RPMI7951 (cell line): ENCODE measurements at places on chromosomes 5 and 9. TPM values are rescaled to one million over a fixed set of nuclear protein-coding genes. Genes with fewer than 3 reads are reported as not detected.
A peak's percentile ranks its signal among the peaks of the same experiment; 100 is the strongest.

Gene RASGRF2
- 0.72 and 0.98 TPM in 2 replicates for total RNA-seq

DNA sequence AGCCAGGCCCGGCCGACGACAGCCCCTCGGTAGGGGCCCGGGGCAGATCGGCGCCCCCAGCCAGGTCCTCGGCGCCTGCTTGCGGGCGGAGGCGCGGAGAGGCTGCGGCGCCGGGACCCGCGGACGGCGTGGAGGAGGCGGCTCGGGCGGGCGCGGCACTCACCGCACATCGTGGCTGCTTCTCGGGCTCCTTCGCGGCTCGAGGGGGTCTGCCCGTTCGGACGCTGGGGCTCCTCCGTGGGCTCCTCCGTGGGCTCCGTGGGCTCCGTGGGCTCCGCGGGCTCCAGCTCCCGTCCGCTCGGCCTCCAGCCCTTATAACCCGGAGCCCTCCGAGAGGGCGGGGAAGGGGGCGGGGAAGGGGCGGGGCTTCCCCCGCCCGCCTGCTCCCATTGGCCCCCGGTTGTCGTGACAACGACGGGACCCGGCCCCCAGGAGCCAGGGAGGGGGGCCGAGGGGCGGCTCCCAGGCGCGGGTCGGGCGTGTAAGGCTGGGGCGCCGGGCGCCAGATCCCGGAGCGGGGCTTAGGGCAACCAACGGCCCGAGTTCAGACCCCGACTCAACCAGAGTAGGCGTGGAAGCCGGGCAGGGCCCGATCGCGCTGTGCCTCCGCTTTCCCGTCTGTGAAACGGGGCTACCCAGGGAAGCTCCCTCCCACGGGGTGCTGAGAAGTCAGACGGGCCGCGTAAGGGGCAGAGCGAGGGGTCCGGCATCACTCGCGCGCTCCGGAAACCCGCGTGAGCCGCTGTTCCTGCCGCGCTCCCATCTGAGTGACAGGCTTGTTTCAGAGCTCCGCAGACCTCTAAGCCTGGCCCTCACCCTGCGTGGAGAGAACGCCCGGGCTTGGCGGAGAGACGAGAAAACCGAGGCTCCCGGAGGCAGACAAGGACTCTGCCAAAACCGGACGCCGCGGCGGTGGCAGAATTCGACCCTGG lies at the start of gene GFPT2:
Gene GFPT2 (minus strand): TSS at position 289 of the 932 bp plus-strand sequence. CDS start 119 bp downstream, at position 170.
- DNase-seq: peak; percentile 78

Gene ZDHHC12
- 68.1 and 69.2 TPM in 2 replicates for total RNA-seq

GRCh38 chr9:38720083-38720745 lies at the start of gene FAM240B:
Gene FAM240B, minus strand, starts transcription at chr9:38720133. Its CDS starts 16,134 bp downstream, at chr9:38703999.
- DNase-seq: no peak

Gene PPP3R2
- total RNA-seq: not detected in 2 replicates

DNA sequence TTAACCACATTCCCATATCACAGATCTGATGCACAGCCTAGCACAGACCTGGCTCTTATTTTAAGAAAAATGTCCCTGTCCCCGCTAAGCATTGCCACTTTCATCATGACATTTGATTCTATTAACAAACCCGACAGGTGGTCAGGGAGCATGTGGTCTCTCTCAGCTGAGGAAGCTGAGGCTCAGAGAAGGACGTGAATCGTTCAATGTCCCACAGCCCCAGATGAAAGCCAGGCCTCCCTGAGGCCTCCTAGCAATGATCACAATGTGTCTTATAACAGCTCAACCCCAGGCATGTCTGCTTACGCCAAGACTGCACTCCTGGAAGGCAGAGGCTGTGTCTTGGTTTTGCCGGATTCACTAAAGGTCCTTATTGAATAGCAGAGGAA lies 10.4 kb upstream of the CRB2 start:
- DNase-seq: no peak

- no peak for DNase-seq
Observed at GRCh38 chr9:68505681-68506409, 34.8 kb downstream of the TMEM252 start.

DNA sequence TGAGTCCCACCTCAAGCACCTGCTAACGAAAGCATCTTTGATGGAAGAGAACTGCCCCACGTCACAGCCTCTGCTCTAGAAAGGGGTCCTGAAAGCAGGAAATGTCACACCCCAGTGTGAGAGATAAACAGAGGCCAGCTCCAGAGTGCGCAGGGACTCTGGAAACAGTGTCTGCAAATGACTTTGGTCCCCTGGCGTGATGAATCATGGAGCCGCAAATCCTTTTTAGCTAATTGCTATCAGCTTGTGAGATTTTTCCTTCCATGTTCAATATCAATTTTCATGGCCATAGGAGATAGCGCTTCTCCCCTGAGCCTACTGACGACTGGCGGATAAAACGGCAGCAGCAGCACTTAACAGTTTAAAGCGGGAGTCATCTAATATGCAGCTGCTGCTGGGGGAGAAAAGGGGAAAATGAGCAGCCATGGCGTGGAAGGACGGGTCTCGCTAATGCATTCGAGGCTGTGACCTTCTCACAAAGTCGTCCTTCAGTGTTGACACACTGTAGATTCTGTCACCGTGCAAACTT lies 209.6 kb upstream of the IRX1 start:
- no peak for DNase-seq

- no peak for DNase-seq
Observed at GRCh38 chr5:139361835-139362429, 20.3 kb downstream of the PAIP2 start.

- no peak for DNase-seq
Observed at GRCh38 chr9:20040991-20041696, 252.3 kb upstream of the SLC24A2 start.

- DNase-seq: peak; percentile 0
Observed at GRCh38 chr9:26687421-26687820, 205.2 kb downstream of the CAAP1 start.

GRCh38 chr5:102792705-102793104 lies 37.6 kb downstream of the PAM start:
- DNase-seq: peak; percentile 40

DNA sequence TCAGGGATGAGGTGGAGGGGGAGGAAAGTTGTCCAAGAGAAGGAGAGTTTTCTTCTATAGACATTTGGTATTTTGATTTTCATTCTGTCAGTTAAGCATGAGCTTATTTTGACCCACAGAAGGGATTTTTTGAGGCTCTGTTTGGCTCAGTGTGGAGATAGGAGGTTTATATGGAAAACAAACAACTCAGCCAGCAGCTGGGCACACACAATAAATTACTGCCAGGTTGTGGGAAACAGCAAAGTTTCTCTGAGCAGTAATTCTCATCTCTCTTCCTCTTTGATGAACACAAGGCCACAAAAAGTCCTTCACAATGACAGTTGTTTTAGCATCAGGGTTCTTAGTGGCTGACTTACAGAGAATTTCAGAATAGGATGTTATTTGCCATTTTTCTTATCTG lies 486.1 kb downstream of the KDM4C start:
- no peak for DNase-seq

- peak; percentile 32 for DNase-seq
Observed at GRCh38 chr5:96816411-96816939, 8.7 kb upstream of the ERAP1 start.

Gene VAV2
- total RNA-seq: 10.3 and 16.2 TPM in 2 replicates

- peak; percentile 37 for DNase-seq
Observed at GRCh38 chr5:87300176-87300575, 32.5 kb downstream of the RASA1 start.

GRCh38 chr9:125434986-125435775 lies 173.6 kb downstream of the GAPVD1 start:
- no peak for DNase-seq

GRCh38 chr5:136033234-136033633 lies 4.4 kb downstream of the TGFBI start:
- no peak for DNase-seq

DNA sequence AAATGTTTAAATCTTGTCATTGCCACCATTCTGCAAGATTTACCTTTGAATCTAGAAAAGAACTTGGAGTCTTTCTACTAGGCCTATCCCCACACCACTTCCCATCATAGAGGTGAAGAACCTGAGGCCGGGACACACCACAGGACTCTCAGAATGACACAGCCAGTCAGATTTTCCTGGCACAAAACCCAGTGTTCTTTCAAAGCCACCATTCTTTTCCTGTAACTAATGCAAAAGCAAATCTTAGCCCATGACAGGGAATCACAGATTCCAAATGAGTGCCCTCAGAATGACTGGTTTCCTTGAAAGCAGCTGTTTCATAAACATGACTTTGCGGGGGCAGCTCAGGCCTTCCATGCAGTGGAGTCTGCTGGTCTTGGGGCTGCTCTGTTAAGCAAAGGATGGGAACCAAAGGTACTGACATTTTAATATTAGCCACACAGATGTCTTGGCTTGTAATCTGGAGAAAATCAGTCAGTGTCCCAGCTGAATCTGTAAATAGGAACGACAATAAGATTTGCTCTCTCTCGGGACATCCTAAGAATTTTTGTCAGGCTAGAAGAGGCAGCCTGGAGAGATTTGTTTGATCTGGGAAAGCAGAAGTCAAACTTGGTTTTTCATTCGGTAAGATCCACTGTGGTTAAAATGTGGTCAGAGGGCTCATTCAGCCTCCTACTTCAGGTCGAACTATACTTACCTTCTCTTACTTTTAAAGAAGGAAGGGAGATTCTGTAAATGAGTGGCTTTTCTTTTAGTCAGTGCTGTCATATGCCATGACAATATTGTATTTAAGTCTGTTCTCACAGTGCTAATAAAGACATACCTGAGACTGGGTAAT lies 115.1 kb downstream of the PALM2AKAP2 start:
- peak; percentile 79 for DNase-seq

GRCh38 chr5:102788788-102789187 lies 33.7 kb downstream of the PAM start:
- DNase-seq: no peak

Gene OR13C9
- total RNA-seq: not detected in 2 replicates

DNA sequence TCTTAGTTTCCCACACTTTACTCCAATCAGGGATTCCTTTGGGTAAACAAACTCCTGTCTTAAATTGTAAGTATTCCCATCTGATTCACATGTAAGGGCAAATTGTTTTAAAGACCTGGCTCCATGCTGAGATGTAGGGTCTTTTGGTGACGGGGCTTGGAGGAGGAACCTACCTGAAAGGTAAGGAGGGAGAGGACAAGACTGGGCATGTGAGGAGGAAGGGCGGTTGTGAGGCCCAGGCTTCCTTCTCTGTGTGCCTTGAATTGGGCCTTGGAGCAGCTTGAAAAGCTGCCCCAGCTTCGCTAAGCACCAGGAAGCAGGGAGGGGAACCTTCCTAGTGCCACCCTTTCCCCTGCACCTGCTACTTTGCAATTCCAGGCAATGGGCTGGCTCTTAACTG lies 86.8 kb downstream of the C9orf152 start:
- no peak for DNase-seq

DNA sequence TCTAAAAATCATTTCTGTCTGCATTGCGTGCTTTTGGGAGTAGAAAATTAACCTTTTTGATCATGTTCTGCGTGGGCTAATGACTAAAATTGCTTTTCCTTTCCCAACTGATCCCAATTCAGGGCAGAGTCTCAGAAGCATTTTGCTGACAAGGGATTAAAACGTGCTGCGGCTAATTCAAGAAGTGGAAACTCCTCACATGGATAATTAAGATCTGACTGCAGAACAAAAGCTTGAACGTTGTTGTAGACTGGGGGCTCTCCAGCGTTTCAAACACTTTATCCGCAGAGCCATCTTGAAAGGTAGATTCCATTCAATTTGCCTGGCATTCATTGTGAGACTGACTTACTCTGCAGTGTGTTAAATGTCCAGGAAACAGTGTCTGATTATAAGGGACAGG lies 485.3 kb upstream of the DMAC1 start:
- no peak for DNase-seq

DNA sequence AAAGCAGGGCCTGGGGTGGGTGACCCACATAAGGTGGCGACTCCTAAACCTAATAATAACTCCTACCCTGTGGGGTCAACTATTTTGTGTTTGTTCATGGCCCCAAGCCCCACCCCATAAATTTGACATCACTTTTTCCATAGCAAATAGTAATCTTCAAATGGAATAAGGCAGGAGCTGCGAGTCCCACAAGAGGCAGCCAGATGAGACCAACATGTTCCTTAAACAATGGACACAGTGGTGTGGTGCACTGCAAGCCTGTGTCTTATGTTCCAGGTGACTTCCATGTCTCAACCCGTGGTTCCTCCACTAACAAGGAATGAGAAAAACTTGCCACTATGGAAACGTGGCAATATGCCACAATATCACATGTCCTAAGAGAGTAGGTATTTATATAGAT lies 20.6 kb downstream of the TMEM174 start:
- no peak for DNase-seq

- peak; percentile 9 for DNase-seq
Observed at GRCh38 chr5:88732862-88733261, 150.1 kb downstream of the MEF2C start.

DNA sequence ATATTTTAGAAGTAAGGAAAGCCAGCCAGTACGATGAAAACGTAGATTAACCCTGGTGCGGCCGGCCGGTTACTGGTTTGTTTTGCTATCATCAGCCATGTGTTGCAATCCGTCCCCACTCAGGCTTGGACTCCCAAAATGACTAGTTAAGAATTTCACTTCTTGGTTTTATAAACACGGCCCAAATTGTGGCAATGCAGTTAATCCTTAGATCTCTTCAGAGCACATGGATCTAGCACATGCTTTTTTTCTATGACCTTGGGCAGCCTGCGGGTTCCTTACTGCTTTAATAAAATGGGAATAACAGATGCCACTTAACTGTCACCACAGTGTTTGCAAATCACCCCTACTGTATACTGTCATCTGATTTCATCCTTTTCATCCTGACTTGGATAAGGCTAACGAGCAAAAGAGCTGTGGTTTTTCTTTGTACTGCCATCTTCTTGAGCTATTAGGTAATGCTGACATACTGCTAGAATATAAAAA lies 1.5 kb downstream of the NDFIP1 start:
- DNase-seq: peak; percentile 15

DNA sequence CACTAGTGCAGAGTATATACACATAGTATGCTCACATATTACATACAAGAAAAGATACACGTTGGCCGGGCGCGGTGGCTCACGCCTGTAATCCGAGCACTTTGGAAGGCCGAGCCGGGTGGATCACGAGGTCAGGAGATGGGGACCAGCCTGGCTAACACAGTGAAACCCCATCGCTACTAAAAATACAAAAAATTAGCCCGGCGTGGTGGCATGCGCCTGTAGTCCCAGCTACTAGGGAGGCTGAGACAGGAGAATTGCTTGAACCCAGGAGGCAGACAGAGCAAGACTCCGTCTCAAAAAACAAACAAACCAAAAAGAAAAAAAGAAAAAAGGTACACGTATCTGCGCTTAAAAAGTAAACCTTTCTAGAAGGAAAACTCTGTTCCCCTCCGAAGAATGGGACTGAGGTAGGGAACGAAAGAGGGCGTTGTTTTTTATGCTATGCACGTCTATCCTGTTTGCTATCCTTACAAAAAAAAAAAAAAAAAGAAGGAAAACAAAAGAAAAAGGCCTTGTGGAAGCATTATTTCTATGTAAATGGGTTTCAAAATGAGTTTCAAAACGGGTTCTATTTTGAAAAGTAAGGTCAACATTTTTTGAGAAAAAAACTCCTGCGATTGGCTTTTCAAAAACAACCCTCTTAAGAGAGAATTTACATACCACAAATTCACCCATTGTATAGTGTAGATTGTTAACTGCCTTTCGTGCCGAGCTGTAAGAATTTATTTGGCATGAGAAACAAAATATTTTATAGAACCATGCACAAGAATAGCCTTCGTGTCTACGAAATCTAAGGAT lies 1.2 kb downstream of the AK3 start:
- peak; percentile 47 for DNase-seq
